ENCODE measurements at places on chromosomes 2 and 18. TPM values are rescaled to one million over a fixed set of nuclear protein-coding genes. Genes with fewer than 3 reads are reported as not detected.

- DNase-seq: no peak
These were observed 1.5 kb upstream of the BOLA3 start for GRCh38 chr2:74149247-74149525.

GRCh38 chr18:33833842-33834241 is 255.8 kb downstream of the ASXL3 start:
- DNase-seq: no peak

GRCh38 chr2:181904022-181904632 is 12.6 kb downstream of the ITPRID2 start:
- DNase-seq: no peak

DNA sequence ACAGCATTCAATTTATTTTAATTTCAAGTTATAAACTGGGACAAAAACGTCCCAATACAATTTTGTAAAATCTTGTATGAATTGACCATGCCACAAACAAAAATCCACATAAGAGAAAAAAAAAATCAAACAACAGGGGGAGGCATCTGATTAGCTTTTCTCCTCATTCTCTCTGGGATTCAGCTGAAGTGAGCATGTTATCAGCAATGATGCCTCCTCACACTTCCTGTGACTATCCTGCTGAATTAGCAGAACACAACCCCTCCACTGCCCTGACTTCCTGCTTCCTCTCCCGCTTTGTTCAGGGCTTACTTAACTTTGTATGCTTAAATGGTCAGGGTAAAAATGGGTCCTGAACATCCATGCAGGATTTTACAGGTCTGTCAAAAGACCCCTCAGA is 132.2 kb upstream of the ITGB6 start:
- DNase-seq: no peak

DNA sequence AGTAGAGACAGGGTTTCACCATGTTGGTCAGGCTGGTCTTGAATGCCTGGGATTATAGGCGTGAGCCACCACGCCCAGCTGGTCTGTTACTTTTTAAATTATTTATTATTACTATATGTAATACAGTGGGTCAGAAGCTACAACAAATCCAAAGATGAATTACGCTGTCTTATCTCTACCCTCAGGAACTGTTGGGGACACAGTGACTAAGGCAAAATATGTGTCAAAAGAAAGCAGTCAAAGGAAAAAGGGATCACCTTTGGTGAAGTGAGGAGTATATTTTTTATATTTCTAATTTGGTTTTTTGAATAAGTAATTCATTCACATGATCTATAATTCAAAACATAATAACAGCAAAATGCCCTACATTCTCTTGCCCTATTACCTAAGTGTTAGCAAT is 4.7 kb downstream of the CREB1 start:
- no peak for DNase-seq

DNA sequence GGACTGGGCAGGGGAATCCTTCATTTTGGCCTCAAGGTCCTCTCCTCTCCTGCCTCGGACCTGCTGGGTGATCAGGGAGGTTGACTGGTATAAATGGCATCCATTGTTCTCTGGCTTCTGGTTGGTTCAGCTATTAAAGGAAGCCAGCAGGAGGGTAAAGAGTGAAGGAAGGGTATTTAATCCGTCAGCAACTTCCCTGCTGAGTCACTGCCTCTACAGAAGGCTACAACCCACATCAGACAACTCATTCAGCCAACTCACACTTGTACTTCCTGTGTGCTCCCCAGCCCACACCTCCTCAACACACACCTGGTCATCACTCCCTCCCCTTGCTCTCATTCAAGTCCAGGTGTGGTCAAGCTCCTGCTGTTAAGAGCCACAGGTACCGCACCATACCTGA is 68.3 kb upstream of the MRPS9 start:
- no peak for DNase-seq

- peak; percentile 90 for DNase-seq
These were observed 125.7 kb downstream of the RBMS1 start for GRCh38 chr2:160367887-160368286.

- no peak for DNase-seq
These were observed 12.9 kb upstream of the NCKAP5 start for GRCh38 chr2:133581010-133581760.

DNA sequence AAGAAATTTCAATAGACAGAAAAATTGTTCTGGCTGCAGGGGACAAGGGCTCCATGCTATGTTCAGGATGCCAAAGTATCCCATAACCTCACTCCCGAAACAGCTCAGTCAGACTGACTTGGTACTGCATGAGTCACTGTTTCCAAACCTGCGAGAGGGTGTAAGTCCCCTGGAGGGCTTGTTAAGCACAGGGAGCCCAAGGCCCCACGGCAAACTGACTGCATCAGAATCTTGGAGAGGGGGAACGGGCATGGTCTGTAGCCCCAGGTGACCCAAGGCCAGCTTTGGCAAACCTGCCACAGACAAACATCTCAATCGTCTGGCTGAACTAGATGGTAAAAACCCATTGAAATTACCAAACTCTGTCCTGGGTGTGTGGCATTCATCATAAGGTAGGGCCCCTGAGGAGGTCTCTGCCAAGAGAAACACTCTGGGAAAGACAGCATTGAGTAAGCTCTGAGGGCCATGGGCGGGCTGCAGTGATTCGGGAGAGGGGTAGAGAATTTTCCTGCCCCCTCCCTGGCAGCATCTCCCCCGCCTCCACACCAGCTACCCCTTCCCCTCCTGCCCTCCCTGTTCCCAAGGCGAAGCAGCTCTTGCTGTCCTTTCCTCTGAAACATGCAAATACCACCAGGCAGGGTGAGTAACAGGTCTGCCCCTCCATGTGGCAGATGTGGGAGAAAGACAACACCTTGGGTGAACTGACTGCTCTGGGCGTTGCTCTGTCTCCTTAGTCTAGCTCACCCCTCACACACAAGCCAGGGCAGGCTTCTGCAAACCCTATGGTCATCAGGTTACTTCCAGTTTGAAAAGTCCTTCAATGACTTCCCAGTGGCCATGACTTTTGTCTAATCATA is 274.7 kb upstream of the SIX2 start:
- peak; percentile 59 for DNase-seq

- no peak for DNase-seq
These were observed 7.4 kb downstream of the NFATC1 start for GRCh38 chr18:79402977-79403722.

Gene NPHP1
- total RNA-seq: 0.25 TPM

- DNase-seq: no peak
These were observed 148.3 kb downstream of the GULP1 start for GRCh38 chr2:188439986-188440385.

Gene MOGAT1
- total RNA-seq: not detected

Gene MYO1B
- 87.6 TPM for total RNA-seq

DNA sequence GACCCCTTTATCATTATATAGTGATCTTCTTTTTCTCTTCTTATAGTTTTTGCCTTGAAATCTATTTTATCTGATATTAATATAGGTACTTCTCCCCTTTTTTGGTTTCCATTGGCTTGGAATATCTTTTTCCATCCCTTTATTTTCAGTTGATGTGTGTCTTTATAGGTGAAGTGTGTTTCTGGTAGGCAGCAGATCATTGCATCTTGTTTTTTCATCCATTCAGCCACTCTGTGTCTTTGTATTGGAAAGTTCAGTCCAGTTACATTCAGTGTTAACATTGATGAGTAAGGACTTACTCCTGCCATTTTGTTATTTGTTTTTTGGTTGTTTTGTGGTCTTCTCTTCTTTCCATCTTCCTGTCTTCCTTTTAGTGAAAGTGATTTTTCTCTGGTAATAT is 133.4 kb downstream of the DIS3L2 start:
- DNase-seq: no peak

All from SJSA1 (cell line).